ENCODE measurements at places on chromosomes 11 and 22.

GRCh38 chr11:65456418-65456817, 33.8 kb downstream of the NEAT1 start:
- no peak for DNase-seq

GRCh38 chr11:65895482-65895981, 4.7 kb downstream of the FOSL1 start:
- no peak for DNase-seq

DNA sequence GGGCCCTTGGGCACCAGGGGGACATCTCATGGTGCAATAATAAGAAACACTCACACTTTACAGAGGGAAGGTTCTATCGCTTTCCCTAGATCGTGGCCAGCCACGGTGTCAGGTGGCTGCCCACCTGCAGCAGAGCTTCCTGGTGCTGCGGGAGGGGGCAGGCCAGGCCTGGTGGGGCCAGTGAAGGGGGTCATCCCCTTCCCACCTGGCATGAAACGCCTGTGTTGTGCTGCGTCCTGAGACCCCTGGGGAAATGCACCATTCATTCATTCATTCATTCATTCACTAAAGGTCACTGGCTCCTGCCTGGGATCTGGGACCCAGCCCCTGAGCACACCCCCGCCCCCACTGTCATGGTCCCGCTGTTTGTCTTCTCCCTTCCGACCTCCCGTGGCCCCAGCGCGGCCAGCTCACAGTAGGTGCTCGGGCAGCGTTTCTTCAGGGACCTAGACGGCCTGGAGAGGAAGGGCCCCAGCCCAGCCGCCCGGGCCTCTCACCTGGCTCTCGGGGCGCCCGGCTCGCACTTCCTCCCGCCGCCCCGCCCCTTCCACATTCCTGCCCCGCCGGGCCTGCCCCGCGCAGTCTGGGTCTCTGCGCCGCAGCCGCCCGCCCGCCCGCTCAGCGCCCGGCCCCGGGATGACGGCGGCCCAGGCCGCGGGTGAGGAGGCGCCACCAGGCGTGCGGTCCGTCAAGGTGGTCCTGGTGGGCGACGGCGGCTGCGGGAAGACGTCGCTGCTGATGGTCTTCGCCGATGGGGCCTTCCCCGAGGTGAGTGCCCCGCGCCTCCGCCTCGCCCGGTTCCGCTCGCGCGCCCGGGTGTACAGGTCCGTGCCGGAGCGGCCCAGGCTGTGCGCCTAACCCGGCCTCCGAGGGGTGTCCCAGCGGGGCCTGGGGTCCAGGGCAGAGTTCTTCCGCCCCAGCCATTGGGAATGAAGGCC, at the start of gene RHOD:
TSS of gene RHOD (plus strand) at position 581 of the 938 bp plus-strand sequence. CDS start at position 637, 56 bp downstream.
- DNase-seq, result no peak

DNA sequence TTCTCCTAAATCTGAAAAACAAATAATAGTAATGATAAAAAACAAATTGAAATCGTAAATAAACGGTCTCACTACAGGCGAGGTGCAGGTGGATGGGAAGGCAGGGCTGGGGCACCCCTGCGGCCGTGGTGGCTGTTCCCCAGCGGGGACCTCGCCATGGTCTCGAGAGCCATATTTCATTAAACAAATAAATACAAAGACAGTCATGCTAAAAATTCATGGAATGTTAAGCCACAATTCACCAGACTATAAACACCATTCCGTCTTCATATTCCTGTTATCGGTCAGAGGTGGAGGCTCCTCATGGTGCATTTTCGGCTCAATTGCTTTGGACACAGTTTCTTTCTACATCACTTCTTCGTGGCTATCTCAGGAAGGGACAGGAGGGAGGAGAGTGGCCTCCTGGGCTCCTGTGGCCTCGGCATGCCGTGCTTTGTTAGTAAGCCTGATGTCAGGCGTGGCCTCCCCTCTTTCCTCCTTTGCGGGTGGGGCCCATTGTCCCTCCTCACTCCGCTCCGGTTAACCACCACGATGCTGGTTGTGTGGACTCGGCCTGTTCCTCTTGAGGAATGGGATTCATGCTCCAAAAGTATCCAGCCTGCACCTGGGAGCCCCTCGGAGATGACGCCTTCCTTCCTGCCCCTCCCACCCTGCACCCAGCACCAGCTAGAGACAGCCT, 16.1 kb upstream of the BRSK2 start:
- no peak for DNase-seq

DNA sequence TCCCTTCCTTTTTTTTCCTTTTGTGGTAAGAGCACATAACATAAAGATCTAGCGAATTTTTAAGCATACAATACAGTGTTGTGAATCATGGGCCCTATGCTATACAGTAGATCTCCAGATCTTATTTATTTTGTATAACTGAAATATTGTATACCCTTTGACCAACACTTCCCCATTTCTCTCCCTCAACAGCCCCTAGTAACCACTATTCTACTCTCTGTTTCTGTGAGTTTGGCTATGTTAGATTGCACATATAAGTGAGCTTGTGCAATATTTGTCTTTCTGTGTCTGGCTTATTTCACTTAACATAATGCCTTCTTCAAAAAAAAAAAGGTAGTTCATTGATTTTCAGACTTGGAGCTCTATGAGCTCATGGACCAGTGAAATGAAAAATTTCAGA, 180.5 kb downstream of the C11orf91 start:
- no peak for DNase-seq

- DNase-seq, result no peak
Measured at GRCh38 chr11:67278135-67278938, 10.8 kb upstream of the ANKRD13D start.

- no peak for DNase-seq
Measured at GRCh38 chr11:12282676-12283075, 94.7 kb upstream of the PARVA start.

- DNase-seq, result no peak
Measured at GRCh38 chr11:3109434-3109833, 52.2 kb upstream of the CARS1 start.

GRCh38 chr22:23234409-23235161, 54.3 kb downstream of the BCR start:
- DNase-seq, result no peak

DNA sequence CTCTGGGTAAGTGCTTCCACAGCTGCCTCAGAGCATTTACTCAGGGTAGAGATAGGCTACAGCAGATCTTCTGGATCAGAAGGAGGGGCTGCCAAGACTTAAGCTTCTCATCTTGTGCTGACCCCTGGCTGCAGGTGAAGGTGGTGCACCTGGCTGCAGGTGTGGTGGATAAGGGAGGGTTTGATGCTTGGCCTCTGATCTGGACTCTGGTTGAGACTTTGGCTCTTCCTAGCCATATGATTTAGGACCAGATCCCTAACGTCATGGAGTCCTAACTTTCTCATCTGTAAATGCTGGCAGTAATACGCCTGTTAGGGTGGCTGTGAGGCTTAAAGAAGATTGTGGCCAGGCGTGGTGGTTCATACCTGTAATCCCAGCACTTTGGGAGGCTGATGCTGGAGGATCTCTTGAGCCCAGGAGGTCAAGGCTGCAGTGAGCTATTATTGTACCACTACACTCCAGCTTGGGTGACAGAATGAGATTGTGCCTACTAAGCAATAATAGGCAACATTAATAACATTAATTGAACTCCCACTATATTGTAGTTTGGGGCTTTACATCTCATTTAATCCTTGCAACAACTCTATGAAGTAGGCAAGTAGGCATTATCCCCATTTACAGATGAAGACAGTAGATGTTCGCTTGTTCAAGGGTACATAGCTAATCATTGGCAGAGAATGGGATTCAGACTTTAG, 10.7 kb downstream of the DTX4 start:
- DNase-seq, result no peak

- DNase-seq, result no peak
Measured at GRCh38 chr11:95919514-95919913, 4.4 kb downstream of the MTMR2 start.

GRCh38 chr22:45575607-45576272, 73.1 kb downstream of the FBLN1 start:
- DNase-seq, result no peak

DNA sequence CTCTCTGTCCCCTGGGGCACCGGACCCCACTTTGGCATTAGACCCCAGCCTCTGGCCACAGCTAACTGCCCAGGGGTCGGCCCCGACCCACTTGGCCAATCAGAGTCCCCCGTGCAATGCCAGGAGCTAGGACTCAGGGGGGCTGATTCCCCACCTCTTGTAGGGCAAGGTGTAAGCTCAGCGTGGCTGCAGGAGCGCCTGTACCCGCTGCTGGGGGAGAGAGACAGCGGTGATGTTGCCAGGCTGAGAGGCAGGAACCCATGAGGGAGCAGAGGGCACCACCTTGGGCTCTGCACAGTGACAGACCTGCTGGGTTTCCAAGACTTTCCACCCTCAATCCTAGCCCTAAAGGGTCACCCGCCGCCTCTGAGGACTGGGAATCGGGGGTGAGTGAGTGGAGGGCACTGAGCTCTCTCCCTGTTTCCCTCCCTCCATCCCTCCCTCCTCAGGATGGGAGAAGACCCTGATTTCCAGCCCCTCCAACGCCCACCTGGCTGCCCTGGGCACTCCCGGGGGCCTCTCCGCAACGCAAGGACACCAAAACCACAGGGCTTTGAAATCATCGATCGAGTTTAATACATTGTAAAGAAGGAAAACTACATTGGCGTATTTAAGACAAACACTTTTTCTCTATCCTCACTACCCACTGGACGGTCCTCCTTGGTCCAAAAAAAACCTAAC, 128.4 kb downstream of the ARHGAP8 start:
- no peak for DNase-seq

DNA sequence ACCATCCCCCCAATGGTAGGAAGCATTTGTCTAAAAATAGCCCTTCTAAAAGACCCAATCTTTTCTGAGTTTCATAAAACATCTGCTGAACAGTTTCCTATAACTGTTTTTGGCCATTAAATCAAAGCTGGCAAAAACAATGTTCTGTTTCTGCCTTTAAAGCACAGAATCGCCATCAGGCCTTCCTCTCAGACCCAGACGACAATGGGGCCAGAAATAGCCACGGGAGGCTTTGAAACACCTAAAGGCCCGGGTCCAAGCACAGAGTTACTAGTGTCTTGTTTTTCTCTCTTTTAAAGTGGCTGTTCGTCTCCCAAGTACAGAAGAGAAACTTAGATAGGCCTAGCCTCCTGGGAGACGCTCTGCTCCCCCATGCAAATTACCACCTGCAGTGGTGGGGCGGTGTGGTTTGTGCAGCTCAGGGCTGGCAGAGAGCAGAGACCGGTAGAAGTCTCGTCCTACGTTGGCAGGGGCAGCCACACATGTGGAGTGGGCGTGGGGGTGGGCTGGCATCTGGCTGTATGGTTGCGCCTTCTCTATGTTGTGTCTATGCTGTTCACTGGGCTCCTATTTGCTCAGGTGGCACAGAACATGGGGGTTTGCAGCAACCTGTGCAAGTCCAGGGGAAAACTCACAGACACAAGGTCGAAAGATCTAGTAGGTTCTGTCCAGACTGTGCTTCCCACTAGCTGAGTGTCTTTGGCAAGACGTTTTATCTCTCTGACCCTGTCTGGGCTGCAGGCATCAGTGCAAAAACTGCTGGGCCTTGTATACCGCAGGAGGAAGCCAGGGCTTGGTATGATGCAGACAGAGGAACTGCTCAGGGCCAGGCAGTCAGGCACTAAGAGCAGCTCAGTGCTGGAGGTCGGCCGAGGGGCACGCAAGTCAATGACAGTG, 23.6 kb upstream of the ETS1 start:
- no peak for DNase-seq

- peak; percentile 67 for DNase-seq
Measured at GRCh38 chr11:65366340-65366773, 11.8 kb downstream of the TIGD3 start.

GRCh38 chr11:78355309-78355705, 62.3 kb downstream of the GAB2 start:
- DNase-seq, result no peak

GRCh38 chr22:43554259-43554636, 142.4 kb downstream of the MPPED1 start:
- DNase-seq, result no peak

- DNase-seq, result no peak
Measured at GRCh38 chr11:126163074-126163700, 48.3 kb downstream of the RPUSD4 start.

DNA sequence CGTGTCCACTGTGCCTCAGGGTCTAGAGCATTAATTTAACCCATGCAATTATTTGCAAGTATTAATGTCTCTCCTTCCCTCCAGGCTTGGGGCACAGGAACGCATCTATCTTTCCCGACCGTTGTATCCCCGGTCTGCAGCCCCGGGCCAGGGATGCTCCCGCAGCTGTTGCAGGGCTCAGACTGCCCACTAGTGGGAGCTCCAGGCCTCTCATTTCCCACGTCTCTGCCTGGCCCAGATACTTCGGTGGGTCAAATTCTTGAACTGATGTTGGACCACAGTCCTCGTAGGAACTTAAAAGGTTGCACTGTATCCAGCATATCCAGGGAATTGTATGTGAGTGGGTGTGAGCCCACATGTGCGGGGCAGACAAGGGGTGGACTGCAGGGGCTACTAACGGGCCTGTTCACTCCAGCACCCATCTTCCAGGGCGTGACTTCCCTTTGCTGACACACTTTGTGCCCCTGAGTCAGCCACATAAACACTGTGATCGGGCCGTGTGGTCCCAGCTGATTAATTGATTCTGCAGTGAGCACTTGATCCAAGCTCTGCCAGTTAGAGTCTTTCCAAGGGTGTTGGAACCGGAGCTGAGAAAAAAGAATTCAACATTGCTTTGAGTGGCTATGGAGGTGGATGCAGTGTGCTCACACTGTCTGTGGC, 451.3 kb downstream of the TBC1D22A start:
- DNase-seq, result no peak

DNA sequence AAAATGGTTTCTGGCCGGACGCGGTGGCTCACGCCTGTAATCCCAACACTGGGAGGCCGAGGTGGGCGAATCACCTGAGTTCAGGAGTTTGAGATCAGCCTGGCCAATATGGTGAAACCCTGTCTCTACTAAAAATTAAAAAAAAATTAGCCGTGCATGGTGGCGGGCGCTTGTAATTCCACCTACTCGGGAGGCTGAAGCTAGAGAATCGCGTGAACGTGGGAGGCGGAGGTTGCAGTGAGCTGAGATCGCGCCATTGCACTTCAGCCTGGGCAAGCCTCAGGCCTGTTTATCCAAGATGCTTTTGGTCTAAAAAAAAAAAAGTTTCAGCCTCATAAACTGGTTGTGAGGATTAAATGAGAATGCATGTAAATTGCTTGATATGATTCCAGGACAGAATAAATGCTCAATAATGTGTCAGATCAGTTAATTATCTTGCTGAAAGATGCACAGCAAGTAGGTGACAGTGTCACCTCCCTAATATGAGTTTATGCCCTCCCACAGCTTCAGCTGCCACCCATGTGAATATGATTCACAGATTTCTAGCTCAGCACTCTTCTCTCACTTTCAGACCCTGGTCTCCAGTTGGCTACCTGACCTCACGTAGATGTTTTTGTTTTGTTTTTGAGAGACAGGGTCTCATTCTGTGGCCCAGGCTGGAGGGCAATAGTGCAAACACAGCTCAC, 1.1 kb upstream of the ALG8 start:
- peak; percentile 65 for DNase-seq

GRCh38 chr11:92855607-92856405, 113.6 kb upstream of the MTNR1B start:
- no peak for DNase-seq

- no peak for DNase-seq
Measured at GRCh38 chr11:70364178-70364577, 34.2 kb upstream of the CTTN start.

GRCh38 chr22:31957970-31958594, 13.7 kb downstream of the YWHAH start:
- DNase-seq, result no peak

- DNase-seq, result no peak
Measured at GRCh38 chr11:64771861-64772260, 6.5 kb downstream of the SF1 start.

- no peak for DNase-seq
Measured at GRCh38 chr11:78957476-78958245, 383.0 kb upstream of the NARS2 start.
